ENCODE measurements at places on chromosomes 13 and 19.

- no peak for DNase-seq
These were observed 142.6 kb downstream of the CRYL1 start for GRCh38 chr13:20383058-20383457.

- DNase-seq, result no peak
These were observed 14.2 kb downstream of the FAM124A start for GRCh38 chr13:51236491-51236792.

DNA sequence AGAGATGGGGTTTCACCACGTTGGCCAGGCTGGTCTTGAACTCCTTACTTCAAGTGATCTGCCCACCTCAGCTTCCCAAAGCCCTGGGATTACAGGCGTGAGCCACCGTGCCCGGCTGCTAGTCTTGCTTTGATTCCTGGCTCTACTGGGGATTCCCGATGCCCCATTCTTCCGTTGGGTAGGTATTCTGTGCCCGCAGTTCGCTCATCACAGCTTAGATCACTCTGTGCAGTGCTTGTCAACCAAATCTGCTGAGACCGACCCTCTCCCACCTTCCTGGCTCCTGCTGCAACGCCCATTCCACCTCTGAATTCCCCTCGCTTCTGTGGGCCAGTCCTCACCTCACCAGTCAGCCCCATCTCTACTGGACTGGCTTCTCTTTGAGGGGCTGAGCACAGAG is 4.6 kb upstream of the ZNF414 start:
- DNase-seq, result no peak

DNA sequence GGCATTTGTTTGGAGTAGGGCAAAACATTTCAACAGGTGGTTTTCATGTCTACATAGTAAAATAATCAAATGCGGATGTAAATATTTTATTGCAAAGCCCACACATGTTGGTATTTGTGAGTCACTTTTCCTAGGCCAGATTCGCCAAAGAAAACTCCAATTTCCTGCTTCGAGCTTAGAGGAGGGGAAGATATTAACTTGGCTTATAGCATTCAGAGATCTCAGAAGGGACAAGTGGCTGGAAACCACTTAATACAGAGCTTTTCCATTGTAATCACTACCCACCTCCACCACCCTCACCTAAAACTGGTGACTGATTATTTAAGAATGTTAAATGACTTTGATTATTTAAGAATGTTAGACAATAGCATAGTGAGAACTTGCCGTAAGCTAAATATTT is 530.6 kb upstream of the SPRY2 start:
- peak; percentile 4 for DNase-seq

DNA sequence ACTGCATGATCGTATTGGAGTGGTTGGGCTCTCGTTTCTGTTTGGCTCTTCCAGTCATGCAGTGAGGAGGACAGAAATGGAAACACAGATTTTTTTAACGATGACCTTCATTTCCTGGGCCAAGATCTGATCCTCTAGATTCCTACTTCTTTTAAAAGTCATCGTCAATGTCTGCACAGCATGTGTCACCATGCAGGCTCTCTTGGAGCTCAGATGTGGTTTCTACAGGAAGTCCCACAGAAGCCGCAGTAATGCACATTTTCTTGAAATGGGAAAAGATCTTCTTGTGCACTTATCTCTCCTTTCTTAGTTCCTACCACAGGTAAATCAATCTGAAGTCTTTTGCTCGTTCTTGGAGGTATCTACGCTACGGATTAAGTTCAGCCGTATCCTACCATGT is 626.9 kb downstream of the EFNB2 start:
- DNase-seq, result no peak

DNA sequence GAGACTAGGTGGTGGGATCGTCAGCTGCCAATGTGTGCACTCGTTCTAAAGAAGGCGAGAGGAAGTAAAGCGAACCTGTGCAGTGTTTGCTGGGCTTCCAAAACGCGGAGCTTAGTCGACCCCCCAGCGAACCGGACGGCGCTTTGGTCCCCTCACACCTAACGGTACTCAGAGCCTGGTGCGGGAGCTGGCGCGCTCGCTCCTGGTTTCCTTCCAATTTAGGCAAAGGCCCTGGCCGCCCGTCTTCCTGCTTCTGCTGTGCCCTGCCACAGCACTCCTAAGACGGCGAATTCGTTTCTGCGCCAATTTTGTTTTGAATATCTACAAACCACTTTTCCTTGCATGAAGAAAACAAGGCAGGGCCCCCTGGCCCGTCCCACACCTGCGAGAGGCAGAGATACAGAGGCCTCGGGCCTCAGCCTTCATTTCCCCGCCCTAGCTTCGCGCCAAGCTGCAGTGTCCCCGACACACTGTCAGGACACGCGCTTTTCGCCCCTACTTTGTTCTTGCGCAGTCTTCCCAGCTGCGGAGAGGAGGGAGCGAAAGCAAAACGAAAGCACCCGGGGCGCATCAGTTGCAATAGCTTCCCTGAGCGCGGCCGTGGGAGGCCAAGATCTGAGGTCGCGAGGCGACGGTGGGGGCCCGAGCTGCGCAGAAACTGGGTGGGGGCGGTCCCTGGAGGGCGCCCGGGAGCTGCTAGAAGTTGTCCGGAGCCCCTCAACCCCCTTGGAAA is 111.9 kb downstream of the KCNRG start:
- peak; percentile 70 for DNase-seq

- peak; percentile 47 for DNase-seq
These were observed 8.8 kb upstream of the CACNG6 start for GRCh38 chr19:53982611-53983010.

DNA sequence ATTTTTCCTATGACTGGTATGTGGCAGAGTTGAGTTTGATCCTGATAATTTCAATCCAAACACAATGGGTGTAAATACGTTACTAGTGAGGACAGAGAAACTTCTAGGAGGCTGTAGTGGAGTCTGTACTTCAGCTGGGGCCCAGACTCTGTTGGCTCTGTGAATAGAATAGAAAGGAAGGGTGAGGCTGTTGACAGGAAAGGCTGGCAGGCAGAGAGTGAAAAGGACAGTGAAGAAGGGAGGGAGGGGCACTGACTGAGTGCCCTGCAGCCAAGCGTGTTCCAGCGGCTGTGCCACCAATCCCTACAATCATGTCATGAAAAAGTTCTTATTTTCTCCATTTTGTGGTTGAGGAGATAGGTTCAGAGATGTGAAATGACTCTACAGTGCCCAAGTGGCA is 80.5 kb downstream of the MBNL2 start:
- DNase-seq, result no peak

DNA sequence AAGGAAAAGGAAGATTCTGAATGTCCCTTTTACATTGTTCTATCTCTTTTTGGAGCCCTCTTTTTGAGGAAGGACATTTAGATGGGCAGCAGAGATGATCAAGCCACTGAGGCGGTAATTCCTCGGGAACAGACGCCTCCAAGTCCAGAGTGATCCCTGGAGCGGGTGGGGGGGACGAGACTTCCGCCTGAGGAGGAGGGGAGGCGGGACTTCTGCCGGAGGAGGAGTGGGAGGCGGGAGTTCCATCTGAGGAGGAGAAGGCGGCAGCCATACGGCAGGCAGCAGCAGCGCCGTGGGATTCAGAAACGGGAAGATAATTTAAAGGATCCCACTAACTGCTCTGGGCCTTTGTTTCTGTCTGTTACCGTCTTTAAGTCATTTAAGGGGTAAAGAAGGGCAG is 37.6 kb upstream of the CD177 start:
- no peak for DNase-seq

DNA sequence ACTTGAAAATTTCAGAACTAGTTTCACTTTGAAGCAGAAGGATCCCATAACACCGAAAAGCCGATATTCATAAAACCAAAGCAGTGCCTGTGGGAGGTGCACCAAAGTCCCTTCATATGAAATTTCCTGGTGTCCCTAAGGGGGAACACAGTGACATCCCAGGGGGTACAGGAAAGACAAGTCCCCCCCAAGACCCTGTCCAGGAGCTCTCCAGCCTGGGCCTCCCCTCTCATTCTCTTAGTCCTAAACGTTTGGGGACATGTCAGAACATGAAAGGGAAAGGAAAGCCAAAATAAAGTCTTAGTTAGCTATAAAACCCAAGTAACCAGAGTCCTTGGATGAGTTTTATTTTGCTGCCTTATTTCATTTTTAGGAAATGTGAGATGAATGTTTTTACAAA is 56.6 kb downstream of the MRPL57 start:
- DNase-seq, result peak; percentile 26

DNA sequence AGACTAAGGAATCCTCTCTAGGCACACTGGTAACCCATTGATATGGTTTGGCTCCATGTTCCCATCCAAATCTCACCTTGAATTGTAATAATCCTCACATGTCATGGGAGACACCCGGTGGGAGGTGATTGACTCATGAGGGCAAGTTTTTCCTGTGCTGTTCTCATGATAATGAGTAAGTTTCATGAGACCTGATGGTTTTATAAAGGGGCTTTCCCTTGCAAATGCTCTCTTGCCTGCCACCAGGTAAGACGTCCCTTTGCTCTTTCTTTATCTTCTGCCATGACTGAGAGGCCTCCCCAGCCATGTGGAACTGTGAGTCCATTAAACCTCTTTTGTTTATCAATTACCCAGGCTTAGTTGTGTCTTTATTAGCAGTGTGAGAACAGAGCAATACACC is 81.4 kb upstream of the GPC6 start:
- DNase-seq, result no peak

GRCh38 chr19:58409010-58409790 is 751 bp downstream of the ZNF584 start:
- DNase-seq, result peak; percentile 27

GRCh38 chr19:38806371-38806770 is 6.4 kb downstream of the LGALS4 start:
- DNase-seq, result no peak

GRCh38 chr19:7304200-7304599 is 10.0 kb upstream of the INSR start:
- no peak for DNase-seq

Measured in fibroblast of the aortic adventitia (primary cell).